ENCODE measurements at places on chromosomes 5 and 9.

DNA sequence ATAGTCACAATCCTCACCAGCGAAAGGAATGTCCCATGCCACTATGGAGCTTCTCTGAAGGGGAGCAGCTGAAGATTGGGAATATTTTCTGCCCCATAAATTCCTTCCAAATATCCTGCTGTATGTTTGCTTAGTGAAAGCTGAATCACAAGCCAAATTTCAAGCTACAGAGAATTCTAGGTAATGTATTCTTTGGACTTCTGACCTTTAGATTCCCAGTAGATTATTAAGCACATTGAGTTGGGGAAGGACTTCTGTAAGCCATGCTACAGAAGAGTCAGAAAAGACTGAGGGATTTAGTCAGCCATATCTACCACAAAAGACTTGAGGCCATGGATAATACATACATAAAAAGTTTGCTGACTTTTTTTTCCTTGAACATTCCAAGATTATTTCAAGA lies 1342.0 kb upstream of the NUDT12 start:
- DNase-seq = no peak

- no peak for DNase-seq
Measured at GRCh38 chr5:42564689-42565356, 141.6 kb downstream of the GHR start.

DNA sequence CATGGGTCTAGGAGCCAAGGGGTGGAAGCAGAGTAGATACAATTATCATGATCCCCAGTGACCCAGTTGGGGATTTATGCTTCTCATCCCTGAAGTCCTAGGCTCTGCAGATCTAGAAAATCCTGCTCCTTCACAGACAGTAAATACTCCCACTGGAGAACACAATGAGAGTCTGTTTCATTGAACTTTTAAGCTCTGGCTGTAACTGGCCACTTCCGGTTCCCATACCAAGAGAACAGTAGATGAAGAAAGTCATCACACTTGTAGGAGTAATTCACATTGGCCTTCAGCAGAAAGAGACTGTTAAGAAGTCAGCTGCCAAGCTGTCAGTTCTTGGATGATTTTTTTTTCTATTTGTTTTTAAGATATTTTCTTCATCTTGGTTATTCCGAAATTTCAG lies 597.1 kb downstream of the ACTL7B start:
- DNase-seq = no peak

GRCh38 chr9:96219026-96219899 lies 82.7 kb downstream of the HSD17B3 start:
- peak; percentile 66 for DNase-seq

- DNase-seq = no peak
Measured at GRCh38 chr5:73388306-73388684, 60.3 kb downstream of the FOXD1 start.

GRCh38 chr9:105150991-105151685 lies 93.3 kb upstream of the SLC44A1 start:
- no peak for DNase-seq

GRCh38 chr5:38809388-38810359 lies 36.1 kb upstream of the OSMR start:
- DNase-seq = peak; percentile 81

DNA sequence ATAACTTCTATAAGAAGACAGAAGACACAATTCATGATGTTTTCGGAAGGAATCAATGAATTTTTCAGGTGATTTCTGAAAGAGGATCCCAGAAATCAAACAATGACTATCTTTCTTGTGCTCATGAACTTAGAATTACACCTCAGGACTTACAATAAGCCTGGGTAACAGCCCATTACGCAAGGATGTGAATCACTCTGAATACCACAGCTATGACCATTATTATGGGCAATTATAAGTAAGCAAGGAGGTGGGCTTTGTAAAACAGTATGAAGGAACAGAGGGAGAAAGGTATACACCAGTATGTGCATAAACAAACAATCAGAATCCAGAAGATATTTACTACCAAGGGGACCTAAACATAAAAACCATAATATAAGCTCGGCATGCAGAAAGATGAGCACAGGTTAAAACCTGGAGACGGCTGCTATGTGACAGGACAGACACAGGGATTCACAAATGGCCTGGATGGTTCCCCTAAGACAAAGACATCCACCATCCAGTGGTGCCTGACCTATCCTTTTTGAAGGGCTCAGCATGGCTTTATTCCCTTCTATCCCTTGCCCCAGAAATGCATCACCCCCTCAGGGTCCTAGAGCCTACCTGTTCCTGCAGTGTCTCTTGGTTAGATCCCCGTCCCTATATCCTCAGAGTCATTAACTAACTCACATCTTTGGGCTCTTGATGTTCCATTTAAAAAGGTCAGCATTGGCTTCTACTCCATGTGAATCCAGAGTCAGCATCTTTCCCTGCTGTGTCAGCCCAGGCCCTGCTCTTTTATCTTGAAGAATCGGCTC lies 21.8 kb upstream of the PPP2CA start:
- no peak for DNase-seq

DNA sequence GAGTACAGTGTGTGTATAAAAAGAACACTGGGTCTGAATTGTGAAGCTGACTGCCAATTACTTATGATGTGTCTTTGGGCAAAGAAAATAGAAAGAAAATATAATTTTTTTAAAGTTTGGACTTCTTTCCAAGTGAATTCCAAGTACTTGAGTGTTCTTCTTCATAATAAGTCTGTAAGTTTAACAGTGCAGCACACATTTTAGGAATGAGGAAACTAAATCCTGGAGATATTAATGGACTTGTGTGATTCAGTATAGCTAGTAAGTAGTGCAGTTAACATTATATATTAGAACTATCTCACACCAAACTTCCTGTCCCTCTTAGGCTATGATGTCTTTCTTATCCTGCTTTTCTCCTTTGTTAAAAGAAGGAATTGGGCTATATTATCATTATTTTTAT lies 1953.8 kb downstream of the MAT2B start:
- DNase-seq = no peak

GRCh38 chr5:6510132-6510531 lies 61.5 kb downstream of the UBE2QL1 start:
- no peak for DNase-seq

GRCh38 chr5:74866596-74867162 lies 492 bp upstream of the FAM169A start:
- DNase-seq = peak; percentile 20

DNA sequence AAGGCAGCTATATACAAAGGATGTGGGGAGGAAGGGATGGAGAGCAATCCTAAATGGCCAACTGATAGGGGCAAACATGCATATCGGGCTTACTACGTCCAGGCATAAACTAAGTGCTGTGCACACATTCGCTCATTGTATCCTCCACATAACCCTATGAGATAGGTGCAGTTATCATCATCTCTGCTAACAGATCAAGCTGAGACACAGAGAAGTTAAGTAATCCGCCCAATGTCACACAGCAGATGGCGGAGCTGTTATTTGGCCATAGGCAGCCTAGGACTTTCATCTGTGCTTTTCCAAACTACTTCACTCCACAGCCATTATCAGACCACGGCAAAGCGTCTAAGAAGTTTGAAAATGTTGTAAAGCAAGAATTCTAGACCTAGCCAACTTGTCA lies 197.5 kb downstream of the RGS3 start:
- DNase-seq = no peak

DNA sequence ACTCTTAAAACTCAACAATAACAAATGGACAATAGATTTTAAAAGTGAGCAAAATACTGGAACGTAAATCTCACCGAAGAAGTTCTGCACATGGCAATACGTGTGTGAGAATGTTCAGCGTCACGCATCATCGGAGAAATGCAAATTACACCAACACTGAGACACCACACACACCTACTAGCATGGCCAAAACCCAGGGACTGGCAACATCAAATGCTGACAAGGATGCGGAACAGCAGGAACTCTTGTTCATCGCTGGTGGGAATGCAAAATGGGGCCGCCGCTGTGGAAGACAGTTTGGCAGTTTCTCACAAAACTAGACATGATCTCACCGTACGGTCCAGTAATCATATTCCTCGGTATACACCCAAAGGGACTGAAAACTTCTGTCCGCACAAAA lies 21.6 kb upstream of the CLPTM1L start:
- no peak for DNase-seq

DNA sequence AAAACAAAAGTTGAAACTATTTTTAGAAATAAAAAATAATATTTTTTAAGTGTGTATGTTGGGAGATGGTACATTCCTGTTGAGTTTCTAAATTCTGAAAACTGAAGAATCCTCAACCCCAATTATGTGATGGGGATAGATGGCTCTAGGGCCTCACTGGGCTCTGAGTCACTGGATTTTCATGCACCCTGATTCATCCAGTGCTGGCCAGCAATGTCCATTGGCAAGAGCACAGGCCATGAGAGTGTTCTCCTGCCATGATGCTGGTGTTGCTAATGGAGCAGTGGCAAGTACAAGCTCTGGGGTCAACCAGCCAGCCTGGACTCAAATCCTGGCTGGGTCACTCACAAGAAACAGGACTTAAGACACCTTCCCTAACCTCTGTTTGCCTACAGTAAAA lies 23.3 kb downstream of the SMIM23 start:
- no peak for DNase-seq

DNA sequence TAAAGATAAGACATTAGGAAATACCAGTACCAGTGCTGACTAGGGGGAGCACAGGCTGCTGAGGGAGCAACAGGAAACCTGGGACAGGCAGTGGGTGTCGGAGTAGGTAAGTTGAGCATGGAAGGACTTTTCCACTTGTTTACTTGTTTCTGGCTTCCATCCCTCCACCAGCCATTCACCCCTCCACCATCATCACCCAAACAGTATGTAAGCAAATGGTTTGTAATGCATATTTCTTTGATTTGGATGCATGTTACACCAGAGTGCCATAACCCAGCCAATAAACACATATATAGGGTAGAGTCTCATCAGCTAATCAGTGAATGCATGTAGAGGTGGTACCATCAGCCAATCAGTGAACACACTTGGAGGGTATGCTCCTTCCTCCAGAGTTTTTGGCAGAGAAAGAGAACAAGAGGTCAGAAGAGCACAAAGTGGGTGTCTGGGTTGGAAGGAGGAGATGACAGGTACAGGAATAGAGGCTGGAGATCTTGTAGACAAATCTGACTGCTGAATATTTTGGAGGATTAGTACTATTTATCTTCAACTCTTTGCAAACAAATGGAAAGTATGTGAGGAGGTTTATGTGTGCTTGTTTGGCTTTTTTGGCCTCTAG lies 37.7 kb upstream of the PDE8B start:
- DNase-seq = no peak

DNA sequence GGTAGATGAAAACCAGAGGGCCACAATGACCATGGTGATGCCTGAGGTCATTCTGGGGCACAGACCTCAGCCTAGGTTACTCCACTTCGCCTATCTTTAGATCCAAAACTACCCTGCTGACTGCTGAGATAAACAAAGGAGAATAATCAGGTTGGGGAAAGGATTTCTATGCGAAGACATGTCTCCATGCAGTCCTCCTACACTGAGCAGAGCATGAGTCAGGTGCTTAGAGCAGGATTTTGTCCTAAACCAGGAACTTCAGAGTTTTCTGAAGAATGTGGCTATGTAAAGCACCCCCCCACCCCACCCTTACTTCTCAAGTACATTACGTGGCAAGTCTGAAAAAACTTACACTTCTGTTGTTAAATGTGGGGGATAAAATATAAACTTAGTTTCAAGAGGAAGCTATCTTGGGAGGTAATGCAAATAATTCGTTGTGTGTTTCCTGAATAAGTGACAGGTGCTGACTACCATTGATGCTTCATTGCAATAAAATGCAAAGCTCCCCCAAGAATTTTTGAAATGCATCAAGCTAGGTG lies 19.4 kb downstream of the PDCD1LG2 start:
- DNase-seq = no peak

GRCh38 chr5:71874521-71874920 lies 155.4 kb downstream of the CARTPT start:
- DNase-seq = no peak

- DNase-seq = no peak
Measured at GRCh38 chr5:147410496-147411358, 99.1 kb downstream of the DPYSL3 start.

- DNase-seq = no peak
Measured at GRCh38 chr5:171623551-171624097, 162.0 kb upstream of the SMIM23 start.

DNA sequence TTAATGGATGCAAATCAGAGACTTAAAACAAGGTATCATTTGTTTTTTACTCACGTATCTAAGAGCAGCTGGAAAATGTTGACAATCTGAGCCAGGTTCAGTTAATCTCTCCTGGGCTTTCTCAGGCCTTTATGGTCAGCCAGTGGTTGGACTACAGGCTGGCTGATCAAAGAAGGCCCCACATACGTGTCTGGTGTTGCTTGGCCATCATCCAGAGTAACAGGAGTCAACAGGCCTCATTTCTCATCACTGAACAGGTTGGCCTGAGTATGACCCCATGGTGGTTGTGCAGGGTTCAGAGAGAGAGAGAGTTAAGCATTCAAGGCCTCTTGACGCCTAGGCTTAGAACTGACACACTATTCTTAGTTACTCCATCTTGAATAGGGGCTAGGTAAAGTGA lies 97.0 kb upstream of the VLDLR start:
- DNase-seq = no peak

DNA sequence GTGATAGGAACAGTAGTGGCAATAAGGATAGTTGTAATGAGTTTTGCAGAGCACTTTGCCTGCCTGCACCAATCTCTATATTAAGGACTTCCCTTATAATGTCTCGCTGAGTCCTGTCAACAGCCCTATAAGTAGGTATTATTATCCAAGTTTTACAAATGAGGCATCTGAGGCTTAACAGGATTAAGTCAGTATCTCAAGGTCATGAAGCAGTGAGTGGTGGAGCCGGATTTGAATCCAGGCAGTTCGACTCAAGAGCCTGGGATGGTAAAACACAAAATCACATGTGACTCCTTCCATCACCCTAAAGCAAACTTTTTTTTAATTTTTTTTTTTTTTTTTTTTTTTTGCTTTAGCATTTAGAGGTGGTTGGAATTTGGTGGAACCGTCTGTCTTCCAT lies 59.0 kb upstream of the RARS1 start:
- DNase-seq = no peak

- no peak for DNase-seq
Measured at GRCh38 chr5:181044093-181044599, 4.1 kb downstream of the BTNL9 start.

GRCh38 chr9:37262410-37262809 lies 142.0 kb downstream of the ZCCHC7 start:
- no peak for DNase-seq

GRCh38 chr5:39073767-39074016 lies 507 bp downstream of the RICTOR start:
- no peak for DNase-seq

- no peak for DNase-seq
Measured at GRCh38 chr5:135446206-135446605, 942 bp downstream of the DCANP1 start.

GRCh38 chr5:37543216-37543615 lies 164.1 kb downstream of the WDR70 start:
- DNase-seq = no peak

GRCh38 chr9:94779693-94780290 lies 53.3 kb downstream of the AOPEP start:
- no peak for DNase-seq

DNA sequence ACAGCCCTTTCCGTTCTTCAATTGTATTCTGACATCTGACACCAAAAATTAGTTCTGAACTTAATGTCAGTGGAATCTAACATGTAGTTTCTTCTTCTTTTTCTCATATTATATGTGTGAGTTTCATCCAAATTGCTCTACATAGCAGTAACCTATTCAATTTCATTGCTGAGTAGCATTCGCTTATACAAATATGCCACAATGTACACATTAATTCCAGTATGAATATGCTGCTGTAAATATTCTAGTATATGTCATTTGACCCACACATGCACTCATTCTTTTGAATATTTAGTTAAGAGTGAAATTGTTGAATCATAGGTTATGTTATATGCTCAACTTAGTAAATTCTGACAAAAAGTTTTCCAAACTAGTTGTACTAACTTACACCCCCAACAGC lies 550.9 kb downstream of the CHSY3 start:
- no peak for DNase-seq

All from activated CD4-positive, alpha-beta T cell treated with anti-CD3 and anti-CD28 coated beads for 36 hours (primary cell).